Stimulated activated CD4-positive, alpha-beta T cell treated with anti-CD3 and anti-CD28 coated beads, Interleukin-15, amount 100 ng/mL, for 1 hour (primary cell): ENCODE measurements at places on chromosomes 1 and 21.

DNA sequence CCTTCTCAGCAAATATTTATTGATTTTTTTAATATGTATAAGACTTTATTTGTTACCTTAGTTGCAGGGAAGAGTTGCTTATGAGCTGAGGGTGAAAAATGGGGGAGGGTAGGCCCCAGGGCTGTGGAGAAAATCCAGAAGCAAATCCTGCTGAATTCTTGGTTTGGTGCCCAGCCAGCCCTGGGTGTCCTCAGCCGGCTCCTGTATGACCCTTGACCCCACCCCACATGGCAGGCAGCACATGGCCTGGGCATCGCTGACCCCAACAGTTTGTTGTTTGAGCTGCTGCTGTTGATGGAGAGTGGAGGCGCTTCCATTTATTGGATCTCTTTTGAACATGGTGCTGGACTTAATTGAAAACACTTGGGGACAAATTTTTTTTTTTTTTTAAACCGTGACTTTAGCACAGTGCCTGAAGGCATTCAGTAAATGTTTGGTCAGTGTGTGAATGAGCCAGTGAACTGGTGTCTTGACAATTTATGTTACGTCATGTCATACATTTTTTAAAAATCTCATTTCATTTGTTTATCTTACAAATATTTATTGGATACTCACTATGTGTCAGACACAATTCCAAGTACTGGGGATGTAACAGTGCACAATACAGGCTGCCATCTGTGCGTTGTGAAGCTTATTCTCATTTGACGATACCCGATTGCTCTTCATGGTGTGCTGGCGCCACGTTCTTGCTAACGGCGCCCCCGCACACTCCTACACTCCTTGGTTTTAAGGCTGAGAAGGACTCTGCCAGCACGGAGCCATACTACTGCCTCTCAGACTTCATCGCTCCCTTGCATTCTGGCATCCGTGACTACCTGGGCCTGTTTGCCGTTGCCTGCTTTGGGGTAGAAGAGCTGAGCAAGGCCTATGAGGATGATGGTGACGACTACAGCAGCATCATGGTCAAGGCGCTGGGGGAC is 98.8 kb downstream of the MTR start:
- no peak for DNase-seq

GRCh38 chr21:41345934-41346685 is 15.7 kb upstream of the MX2 start:
- no peak for DNase-seq

- no peak for DNase-seq
Observed at GRCh38 chr1:212554401-212554800, 54.2 kb upstream of the ATF3 start.

DNA sequence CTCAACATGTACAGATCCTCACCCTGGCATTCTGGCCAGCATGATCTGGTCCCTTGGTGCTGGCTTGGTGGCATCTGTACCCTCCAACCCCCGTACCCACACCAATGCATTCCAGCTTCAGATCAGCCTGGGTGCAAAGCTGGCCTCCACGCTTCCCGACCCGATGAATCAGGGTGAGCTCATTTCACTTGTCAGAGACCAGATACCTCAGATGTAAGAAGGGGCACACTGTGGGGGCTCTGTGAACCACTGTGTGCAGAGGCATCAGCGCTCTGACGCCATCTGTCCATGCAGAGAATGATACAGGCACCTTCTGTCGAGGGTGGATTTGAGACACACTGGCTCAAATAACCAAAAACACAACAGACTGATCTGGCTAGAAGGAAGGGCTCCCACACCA is 76.6 kb downstream of the DMRTB1 start:
- no peak for DNase-seq

DNA sequence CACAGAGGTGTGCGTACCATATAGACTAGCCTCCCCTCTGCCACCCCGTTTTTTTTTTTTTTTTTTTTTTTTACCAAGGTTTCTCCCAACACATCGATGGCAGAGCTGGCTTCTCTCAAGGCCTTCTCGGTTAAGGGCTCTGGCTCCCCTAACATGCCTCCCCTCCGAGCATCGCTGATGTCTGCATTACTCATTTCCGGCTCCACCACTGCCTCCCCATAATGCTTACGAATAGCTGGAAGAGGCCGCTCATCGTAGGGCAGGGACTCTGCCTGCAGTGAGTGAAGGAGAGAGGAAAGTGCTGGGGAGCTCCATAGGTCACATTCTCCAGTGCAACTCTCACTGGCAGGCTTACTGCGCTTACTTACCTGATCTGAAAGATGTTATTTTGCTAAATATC is 20.6 kb downstream of the CEP104 start:
- DNase-seq: no peak
